ENCODE measurements at places on chromosomes 2 and 18.
A peak's percentile ranks its signal among the peaks of the same experiment; 100 is the strongest.

- no peak for DNase-seq
Observed at GRCh38 chr2:212539072-212539880, 674 bp upstream of the ERBB4 start.

DNA sequence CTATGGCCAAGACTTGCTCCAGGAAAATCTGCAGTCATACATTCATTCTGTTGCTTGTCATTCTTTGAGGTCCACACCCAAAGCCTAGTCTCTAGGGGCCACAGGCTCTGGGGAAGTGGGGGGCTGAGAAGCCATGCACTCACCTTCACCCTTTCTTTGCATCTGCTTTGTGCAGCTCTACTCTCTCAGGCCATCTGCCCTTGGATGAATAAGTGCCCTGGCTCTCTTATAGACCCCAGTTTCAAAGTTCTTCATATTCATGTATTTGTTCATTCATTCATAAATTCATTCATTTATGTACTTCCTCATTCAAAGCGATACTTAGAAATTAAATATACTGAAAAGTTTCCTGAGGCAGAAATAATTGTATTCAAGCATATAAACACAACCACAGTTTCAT is 130.3 kb upstream of the FAM98A start:
- no peak for DNase-seq

GRCh38 chr2:200408428-200409316 is 101.2 kb downstream of the KCTD18 start:
- DNase-seq: no peak

- no peak for DNase-seq
Observed at GRCh38 chr2:171723716-171724683, 36.7 kb downstream of the DYNC1I2 start.

DNA sequence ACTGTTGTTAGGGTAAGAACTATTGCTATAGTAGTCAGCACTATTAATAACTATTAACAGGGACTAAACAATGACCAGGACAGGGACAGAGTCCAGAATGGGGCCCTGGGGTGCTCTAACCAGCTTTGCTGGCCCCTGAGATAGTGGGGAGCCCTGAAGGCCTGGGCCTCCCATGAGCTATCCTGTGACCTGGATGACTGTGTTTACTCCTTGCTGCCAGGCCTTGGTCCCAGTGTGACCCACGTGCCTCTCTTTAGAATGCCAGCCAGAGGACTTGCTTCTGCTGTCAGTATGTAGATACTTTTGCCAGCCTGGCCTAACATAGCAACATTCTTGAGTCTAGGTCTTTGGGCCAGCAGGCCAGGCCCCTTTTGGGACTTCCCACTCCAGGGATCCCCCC is 11.4 kb downstream of the CDK5R2 start:
- no peak for DNase-seq

- no peak for DNase-seq
Observed at GRCh38 chr18:7152440-7152839, 34.8 kb upstream of the LAMA1 start.

GRCh38 chr2:196274387-196274809 is 103.0 kb upstream of the STK17B start:
- no peak for DNase-seq

DNA sequence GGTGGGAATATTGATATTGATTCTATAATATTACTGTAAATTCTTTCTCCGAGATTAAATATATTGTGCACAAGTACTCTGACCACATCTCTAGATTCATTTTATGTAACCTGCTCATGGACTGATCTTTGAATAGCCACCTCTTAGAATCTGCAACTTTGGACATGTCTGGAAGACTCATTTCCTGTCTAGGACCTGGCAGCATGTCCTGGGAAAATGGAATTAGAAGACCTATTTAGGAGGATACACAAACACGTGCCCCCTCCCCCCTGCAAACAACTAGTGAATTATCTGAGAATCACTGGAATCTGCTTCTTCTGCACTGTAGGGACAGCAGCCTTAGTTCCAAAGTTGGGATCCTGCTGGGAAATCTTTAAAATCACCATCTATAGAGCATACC is 94.1 kb downstream of the UBE2E3 start:
- DNase-seq: no peak

GRCh38 chr2:173248381-173248780 is 106.3 kb upstream of the CDCA7 start:
- DNase-seq: no peak

GRCh38 chr2:46909771-46910419 is 5.7 kb downstream of the MCFD2 start:
- DNase-seq: peak; percentile 18

DNA sequence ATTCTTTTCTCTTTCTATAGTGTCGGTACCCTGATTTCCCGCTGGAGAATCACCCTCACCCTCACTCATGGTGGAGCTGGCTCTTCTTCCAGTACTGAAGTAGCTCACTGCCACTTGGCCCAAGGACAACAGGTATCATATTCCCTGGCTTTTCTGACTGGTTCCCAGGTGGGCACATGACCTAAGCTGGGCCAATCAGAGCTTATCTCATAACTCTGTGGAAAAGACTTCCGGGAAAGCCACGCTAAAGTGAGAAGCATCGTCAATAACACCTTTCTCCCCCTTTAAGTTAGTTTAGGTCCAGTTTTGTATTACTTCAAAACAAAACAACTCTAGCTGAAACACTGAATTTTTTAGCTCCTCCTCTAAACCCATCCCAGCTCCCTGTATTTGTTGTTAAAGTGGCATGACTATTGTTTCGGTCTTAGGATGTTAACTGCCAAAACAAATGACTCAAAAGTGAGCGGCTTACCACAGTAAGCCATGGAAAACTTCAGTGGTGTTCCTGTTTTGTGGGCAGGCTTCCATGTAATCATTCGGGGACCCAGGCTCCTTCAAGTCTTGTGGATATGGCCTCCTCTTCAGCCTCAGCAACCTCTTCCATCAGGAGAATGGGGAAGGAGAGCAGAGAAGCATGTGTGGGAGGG is 137.4 kb upstream of the DLX2 start:
- no peak for DNase-seq

DNA sequence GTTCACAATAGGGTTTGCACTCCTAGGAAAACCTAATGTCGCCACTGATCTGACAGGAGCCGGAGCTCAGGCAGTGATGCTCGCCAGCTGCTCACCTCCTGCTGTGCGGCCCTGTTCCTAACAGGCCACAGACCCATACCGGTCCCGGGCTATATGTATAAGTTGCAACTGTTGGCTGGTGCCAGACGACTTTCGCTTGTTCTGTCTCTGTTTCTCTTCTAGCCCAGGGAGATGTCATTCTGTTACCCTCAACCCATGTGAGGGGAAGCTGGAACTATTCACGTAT is 170.3 kb downstream of the BCL2 start:
- DNase-seq: no peak

GRCh38 chr2:212392544-212392943 is 146.1 kb downstream of the ERBB4 start:
- DNase-seq: no peak

- DNase-seq: no peak
Observed at GRCh38 chr2:221641181-221641871, 69.2 kb upstream of the EPHA4 start.
